ENCODE measurements at places on chromosomes 2 and 18.

- no peak for DNase-seq
These were observed 73.5 kb downstream of the COLEC12 start for GRCh38 chr18:427005-427404.

DNA sequence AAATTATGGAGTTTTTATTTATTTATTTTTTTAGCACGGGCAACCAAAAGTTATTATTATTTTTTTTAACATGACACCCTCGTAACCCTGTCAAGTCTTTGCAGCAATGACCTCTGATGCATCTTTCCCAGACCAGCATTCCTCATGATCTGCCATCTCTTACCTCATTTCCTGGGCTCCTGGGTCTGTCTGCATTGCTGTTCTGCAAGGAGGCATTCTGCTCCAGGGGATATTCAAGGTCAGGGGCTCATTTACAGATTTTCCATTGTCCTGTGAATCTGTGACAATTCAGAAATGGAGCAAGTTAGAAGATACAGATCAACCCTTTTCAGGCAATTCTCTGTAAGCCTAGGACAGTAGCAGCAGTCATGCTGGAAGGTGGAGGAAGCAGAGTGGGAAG, 43.0 kb downstream of the NGEF start:
- no peak for DNase-seq

GRCh38 chr2:207434899-207435465, 94.8 kb upstream of the CREB1 start:
- DNase-seq: no peak

- peak; percentile 73 for DNase-seq
These were observed 77.0 kb upstream of the SERTAD2 start for GRCh38 chr2:64730551-64731262.

GRCh38 chr2:98507461-98507860, 62.8 kb downstream of the INPP4A start:
- DNase-seq: no peak

DNA sequence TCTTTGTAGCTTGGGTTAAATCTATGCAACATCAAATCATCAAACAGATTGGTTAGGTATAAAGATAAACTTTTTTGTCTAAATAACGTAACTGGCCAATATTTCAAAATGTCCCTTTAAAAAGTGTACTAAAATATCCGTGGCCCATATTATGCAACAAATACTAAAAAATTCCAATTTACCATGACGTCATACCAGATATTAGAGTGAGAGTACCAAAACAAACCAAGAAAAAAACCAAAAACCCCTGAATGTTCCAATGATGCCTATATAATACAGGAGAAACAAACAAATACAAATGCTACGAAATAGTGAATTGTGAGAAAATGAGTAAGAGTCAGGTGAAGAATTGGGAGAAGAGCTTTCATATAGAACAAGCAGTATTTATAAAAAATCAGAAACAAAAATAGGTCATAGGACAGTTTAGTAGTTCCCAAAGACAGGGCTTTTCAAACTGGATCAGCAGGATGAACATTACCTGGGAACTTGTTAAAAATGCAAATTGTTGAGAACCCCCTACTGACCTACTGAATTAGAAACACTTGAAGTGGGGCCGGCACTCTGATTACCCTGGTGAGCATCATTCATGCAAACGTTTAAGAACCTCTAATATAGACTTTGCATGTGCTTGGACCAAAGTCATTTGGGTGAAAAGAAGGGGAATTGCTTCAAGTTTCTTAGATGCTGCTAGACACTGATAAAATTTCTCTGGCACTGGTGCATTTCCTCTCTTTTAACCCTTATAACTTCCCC, 753.7 kb downstream of the DSC3 start:
- no peak for DNase-seq

GRCh38 chr2:152682663-152683062, 34.6 kb downstream of the PRPF40A start:
- no peak for DNase-seq

- DNase-seq: no peak
These were observed 17.2 kb upstream of the C2orf74 start for GRCh38 chr2:61144697-61145268.

DNA sequence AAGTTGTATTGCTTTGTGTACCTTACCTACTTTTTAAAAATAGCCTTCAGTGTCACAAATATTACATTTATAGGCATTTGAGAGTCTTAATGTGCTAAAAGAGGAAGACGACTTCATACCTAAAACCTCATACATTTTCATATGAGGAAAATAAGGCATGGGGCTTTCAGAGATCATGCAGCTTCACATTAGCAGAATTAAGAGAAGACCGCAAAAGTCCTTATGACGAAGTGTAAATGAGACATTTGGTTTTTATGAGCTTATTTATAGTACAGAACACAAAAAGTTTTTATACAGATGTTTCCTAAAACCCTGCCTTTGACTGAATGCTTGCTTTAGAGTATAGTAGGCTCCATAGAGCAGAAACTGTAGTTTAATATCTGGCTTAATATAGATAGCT, 10.1 kb upstream of the CCDC138 start:
- no peak for DNase-seq

- DNase-seq: no peak
These were observed 33.7 kb downstream of the CTDP1 start for GRCh38 chr18:79713341-79713740.

DNA sequence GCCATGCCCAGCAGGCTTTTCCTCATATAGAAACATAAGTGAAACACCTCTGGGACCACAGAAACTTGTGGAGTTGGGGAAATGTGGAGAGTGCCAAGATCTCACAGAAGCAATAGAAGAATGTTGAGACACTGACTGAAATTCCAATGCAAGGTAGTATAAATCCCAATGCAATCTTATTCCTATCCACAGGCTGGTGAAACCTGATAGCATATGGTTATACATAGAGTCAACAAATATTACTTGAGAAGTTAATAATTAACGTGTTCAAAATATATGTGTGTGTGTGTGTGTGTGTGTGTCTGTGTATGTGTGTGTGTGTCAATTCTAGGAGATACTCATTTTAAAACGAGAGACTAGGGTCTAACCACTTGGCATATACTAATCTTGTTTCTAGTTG, 776.8 kb upstream of the ACVR2A start:
- DNase-seq: no peak

DNA sequence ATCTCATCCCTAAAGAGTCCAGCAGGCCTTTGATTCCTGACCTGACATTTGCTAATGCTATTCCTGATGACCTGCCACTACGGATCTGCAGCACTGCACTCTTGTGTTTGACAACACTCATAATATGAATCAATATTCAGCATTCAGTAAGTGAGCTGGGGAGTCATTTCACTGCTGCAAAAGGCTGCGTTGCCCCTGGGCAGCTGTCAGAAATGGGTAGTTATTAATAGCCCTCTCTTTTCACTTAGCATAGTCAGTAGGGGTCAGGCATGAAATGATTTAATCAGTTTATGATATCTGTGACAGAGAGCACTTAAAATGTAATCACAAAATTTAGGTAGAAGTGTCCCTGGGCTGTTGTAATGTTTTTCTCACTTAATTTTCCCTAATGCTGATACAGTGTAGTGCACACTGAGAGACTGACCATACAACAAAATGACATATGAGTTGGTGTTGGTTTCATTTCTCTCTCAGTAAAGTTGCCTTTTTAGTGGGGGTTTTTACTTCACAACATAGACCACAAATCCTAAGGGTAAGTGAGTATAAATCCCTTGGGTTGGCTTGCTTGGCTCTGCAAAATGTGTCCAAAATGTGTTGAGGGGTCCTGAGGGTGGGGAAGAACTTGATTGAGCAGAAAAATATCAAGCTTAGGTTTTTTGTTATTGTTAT, 184.8 kb downstream of the CAMKMT start:
- DNase-seq: no peak

GRCh38 chr18:78857314-78858150, 122.1 kb upstream of the SALL3 start:
- no peak for DNase-seq
